ENCODE measurements at places on chromosomes 5 and 9. TPM values are rescaled to one million over a fixed set of nuclear protein-coding genes. Genes with fewer than 3 reads are reported as not detected.

ASS1 gene
- polyA plus RNA-seq: 704 TPM

DNA sequence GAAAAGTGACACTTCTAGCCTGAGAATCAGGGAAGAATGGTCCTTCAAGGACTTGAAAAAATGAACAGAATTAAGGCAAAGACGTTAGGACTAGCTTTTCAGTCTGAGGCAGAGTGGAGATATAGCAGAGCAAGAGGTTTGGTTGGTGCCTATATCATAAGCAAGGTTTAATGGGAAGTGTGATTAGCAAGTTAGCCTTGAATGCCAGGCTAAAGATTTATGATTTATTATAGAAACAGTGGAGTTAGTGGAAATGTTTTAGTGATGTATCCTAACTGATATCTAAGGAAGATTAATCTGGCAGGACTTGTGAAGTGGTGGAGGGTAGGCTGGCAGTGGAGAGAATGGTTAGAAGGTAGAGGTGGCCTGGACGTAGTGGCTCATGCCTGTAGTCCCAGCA, 7.0 kb downstream of the F2RL2 start:
- H3K27ac ChIP-seq: no peak overlapping the region
- no peak overlapping the region for H3K4me3 ChIP-seq
- no peaks in the 10 kb centered on the region for H3K4me1 ChIP-seq
- no peak for DNase-seq
- peaks cover 5% of the 10 kb centered on the region for H3K36me3 ChIP-seq
- no peaks in the 10 kb centered on the region for H3K27me3 ChIP-seq

GRCh38 chr9:4691795-4692194, 12.4 kb downstream of the CDC37L1 start:
- DNase-seq: no peak
- H3K4me3 ChIP-seq: no peak overlapping the region
- peaks cover 34% of the 10 kb centered on the region for H3K36me3 ChIP-seq

SLC26A2 gene
- polyA plus RNA-seq: 88.7 TPM

Measured in large intestine (tissue), 12 donors.